ENCODE measurements at places on chromosomes 2 and 18.

DNA sequence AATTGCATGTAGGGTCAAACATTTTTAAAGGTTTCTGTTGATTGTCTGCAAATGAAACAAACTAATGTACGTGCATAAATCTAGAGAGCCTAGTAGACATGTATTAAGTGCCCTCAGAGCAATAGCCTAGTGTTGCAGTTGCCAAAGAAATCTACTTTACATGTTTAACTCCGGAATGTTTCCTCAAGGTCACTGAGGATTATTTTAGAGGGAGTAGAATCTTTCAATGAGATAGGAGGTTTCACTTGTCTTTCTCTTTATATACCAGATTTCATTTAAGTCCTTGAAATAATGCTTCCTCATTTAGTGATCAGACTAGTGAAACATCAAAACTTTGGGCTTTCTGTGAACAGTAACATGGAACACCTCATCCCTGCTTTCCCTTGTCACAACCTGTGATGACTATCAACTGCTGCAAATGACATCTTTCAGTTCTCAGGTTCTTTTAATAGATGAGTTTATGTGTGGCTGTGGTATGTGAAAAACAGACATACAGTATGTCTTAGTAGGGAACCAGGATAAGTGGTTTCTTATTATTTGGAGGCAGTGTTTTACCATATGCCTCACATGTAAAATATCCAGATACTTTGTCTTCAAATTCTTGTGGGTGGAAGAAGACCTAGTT is 5.5 kb downstream of the UBE2E3 start:
- DNase-seq = no peak

DNA sequence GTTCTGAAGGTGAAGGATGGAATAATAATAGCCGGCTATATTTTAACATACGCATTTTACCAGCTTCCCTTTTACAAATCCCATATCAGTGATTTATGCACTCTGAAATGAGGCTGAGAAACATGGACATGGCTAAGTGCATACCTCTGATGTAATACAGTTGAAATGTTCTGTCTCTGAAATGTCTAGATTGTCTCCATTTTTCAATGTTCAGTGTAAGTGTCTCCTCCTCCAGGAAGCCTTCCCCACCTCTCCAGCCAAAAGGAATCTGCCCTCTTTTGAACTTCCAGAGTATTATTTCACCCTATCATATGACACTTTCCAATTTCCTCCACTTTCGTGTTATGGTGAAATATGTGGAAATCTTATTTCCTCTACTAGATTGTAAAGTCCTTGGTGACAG is 29.5 kb upstream of the ME2 start:
- DNase-seq = no peak

- DNase-seq = no peak
Observed at GRCh38 chr2:207825978-207826377, 56.3 kb upstream of the FZD5 start.

DNA sequence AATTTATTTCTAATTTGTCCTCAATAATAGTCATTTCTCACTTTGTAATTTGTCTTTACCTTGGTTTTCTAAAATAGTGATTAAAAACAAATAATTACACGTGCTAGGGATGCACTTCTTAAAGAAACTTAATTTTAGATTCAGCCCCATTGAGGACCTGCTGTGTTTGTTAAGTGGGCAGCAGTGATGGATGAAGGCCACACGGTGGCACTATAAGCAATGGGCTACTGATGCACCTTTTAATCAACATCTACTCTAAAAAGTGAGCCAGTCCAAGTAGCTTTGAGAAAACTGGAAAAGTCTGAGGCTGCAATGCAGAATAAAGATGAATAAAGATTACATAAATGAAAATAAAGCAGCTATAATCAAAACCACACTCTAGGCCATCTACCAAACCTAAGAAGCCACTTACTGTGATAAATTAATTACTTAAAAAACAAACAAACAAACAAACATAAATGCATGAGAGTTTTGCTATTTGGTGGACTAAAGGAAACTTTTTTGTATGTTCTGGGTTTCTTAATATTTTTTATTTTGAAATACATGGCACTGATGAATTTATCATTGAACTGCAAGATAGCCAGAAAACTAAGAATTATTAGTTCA is 89.3 kb downstream of the PDE11A start:
- peak; percentile 55 for DNase-seq

- DNase-seq = no peak
Observed at GRCh38 chr2:188316342-188316741, 24.7 kb downstream of the GULP1 start.

DNA sequence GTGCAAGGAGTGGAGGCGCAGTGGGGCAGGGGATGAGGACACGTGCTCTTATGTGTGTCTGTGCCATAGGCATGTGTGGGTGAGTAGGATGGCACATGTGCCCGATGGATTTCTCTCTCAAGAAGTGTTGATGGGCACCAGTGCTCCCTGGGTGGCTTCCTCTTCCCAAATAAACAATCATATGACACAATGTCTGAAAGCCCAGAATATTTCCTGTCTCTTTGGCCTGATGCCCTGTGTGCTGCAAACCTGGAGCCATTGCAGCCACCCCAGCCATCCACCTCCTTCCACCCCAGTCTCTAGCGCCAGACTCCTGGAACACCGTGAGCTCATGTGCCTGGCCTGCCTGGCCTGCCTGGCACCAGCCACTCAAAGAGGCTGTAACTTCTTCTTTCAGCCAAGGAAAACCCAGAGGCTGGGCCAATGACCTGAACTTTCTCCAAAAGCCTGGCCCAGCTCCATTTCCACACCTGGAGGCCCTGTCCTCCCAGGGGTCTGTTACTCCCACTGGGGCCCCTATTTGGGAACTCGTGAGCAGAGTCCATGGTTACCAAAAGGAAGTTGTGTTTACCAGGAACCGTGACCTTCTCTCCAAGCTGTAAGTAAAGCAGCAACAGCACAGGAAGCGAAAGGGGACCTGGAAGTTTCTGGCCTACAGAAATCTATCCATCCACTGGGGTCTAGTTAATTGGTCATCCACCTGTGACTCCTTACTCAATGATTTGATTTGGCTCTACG is 9.5 kb upstream of the ZBTB7C start:
- no peak for DNase-seq

DNA sequence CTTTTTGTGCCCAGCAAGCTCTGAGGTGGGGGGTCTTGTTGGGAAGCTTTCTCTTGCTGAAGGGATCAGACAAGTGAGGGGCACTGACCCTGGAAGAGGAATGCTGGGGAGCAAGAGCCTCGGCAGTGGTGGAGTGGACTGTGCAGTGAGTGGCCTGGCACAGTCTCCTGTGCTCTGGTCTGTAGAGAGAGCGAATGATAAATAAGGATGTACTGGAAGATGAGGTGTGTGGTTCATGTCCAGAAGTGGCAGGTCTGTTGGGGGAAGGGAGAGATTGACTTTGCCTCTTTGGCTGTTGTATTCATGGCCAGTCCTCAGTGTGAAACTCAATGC is 5.3 kb upstream of the SLC20A1 start:
- peak; percentile 10 for DNase-seq

GRCh38 chr2:241390301-241391206 is 34.5 kb downstream of the FARP2 start:
- no peak for DNase-seq

- peak; percentile 71 for DNase-seq
Observed at GRCh38 chr2:71510196-71510807, 56.9 kb downstream of the DYSF start.

DNA sequence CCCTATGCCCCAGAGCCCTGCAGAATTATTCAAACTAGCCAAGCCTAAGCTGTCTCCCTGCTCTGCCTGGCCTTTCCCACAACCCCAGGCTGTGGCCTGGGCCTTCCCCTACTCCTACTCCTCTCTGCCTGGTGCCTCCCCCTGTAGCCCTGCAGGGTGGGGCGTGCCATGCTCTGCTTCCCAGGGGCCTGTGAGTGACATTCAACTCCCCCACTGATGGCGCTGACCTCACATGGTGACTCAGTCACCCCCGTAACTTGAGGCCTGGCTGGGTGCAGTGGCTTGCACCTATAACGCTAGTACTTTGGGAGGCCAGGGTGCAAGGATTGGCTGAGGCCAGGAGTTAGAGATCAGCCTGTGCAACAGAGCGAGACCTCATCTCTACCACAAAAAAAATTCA is 60.6 kb downstream of the KIF1A start:
- DNase-seq = no peak

DNA sequence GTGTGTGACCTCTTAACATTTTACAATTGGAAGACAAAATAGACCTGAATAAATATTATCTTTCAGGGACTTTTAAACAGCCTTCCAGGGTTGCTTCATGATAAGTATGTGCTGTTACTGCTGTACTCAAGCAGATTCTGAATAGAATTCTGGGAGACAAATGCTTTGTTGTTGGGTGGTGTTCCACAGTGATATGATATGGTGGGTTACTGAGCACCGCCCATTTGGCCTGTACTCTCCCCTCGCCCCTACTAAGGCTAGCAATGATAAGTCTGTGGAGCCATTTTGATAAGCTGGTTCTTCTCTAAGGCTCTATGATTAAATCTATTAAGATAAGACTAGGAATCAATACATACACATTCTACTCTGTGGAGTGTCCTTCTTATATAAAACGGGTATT is 89.8 kb upstream of the ITGA4 start:
- no peak for DNase-seq

- DNase-seq = no peak
Observed at GRCh38 chr18:24013051-24013450, 1.5 kb upstream of the TTC39C start.

DNA sequence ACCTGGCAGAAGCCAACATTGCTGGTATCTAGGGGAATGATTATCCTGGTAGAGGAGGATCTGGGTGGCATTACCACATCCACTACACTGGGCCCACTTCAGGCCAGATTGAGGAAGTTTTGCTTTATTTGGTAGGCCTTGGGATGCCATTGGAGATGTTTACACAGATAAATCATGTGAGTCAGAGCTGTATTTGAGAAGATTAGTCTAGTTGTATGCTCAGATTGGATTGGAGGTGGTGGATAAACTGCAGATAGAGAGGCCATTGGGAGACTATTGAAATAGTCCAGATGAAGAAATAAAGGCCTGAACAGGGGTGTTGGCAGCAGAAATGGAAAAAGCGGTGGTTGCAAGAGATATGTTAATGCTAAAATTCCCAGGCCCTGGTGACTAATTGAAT is 81.5 kb downstream of the EFEMP1 start:
- no peak for DNase-seq

DNA sequence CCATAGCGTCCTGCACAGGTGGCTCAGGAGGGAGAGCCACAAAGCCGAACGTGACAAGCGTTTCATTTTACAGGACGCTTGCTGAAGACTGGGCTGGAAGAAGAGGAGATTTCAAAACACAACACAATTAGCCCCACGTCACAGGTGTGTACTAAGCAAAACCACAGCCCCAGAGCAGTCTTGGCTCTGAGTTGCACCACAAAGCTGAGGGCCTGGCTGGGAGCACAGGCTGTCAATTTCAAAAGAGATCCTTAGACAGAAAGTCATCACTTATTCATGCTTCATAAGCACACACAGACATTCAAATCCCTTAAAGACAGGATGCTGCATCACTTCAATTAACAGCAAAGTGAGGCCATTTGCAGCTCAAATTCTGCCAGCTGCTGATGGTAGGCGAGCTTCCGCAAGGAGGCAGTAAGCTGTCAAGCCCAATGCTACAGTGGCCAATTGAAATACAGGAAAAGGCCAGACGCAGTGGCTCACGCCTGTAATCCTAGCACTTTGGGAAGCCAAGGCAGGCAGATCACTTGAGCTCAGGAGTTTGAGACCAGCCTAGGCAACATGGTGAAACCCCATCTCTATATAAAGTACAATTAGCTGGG is 79.6 kb downstream of the SKA1 start:
- no peak for DNase-seq

- DNase-seq = no peak
Observed at GRCh38 chr18:30271716-30272115, 770.8 kb downstream of the DSC3 start.

GRCh38 chr18:51988277-51988676 is 351.7 kb upstream of the DCC start:
- no peak for DNase-seq

- no peak for DNase-seq
Observed at GRCh38 chr2:223008162-223008561, 43.8 kb upstream of the KCNE4 start.

- DNase-seq = no peak
Observed at GRCh38 chr2:206890926-206891325, 48.4 kb upstream of the CPO start.

- no peak for DNase-seq
Observed at GRCh38 chr2:215262741-215263362, 49.0 kb upstream of the ATIC start.

- DNase-seq = no peak
Observed at GRCh38 chr2:151775057-151775740, 40.9 kb upstream of the NEB start.

DNA sequence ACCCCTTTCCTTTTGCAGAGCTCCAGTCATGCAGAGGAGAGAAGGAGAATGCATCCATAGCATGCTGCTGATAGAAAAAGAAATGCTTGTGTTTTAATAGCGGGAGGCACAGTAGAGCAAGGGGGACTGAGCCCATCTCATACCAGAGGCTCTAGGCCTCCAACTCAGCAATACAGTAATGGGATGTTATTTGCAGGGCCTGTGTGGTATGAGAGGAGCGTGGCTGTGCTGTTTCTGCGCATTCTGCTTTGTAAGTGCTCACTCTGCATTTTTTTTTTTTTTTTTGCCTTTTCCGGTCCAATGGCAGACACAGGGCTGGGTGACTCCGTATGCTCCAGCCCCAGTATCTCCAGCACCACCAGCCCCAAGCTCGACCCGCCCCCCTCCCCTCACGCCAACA is 200.0 kb downstream of the GBX2 start:
- no peak for DNase-seq

DNA sequence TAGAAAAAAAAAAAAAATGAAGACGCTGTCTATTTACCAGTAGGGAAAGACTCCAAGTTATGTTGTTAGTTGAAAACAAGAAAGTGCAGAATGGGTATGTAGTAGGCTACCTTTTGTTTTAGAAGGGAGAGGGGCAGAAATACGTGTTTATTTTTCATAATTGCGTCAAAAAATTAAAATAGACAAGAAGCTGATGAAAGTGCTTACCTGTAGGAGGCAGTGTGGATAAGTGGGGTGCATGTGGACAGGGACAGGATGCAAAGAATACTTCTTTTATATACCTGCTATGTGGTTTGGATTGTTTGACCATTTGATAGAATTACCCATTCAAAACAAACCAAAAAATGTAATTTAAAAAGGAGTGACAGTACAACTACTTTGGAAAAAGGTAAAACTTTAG is 3.0 kb upstream of the GCG start:
- no peak for DNase-seq

All from left lobe of liver (tissue), 2 donors.